ENCODE measurements at places on chromosomes 6 and 20.

DNA sequence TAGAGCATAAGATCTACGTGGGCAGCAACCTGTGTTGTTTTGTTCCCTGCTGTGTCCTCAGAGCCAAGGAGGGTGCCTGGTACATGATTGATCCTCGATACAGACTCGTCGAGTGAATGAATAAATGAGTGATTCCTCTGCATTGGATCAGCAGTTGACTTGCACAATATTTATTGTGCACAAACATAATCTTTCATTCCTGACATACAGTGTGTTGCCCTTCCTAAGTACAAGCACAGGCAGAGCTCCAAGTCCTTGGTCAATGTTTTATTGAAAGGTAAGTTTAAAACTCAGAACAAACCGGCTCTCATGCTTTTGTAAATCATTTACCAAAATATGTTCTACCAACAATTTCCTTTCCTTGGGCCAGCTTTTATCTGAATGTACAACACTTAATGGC, 57.4 kb downstream of the STMND1 start:
- DNase-seq: no peak

GRCh38 chr6:70079241-70079640, 212.9 kb downstream of the COL19A1 start:
- DNase-seq: no peak

DNA sequence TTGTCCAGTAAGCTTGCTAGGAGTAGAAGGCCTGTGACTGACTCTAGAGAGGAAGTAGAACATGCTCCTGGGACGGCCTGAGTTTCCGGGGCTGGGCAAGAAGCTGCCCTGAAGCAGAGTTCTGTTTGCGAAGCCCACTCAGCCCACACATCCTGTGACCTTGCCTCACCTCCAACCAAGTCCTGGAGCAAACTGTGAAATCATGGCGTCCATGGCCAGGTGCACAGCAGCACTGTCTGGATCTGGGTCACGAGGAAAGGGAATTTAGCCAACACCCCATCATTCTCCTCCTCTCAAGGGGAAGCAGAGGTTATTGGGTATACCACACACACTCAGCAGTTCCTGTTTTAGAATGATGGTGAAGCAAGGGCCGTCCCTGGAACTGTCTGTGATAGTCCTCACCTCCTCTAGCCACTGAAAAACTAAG, 87.5 kb downstream of the CRYBG1 start:
- no peak for DNase-seq

GRCh38 chr6:33126101-33126714, 50.4 kb downstream of the HLA-DPB1 start:
- no peak for DNase-seq

GRCh38 chr6:100719883-100720682, 161.0 kb downstream of the ASCC3 start:
- no peak for DNase-seq

- no peak for DNase-seq
Measured at GRCh38 chr6:158020811-158021210, 39.1 kb downstream of the SYNJ2 start.

GRCh38 chr20:32572271-32572968, 12.7 kb downstream of the NOL4L start:
- DNase-seq: no peak

DNA sequence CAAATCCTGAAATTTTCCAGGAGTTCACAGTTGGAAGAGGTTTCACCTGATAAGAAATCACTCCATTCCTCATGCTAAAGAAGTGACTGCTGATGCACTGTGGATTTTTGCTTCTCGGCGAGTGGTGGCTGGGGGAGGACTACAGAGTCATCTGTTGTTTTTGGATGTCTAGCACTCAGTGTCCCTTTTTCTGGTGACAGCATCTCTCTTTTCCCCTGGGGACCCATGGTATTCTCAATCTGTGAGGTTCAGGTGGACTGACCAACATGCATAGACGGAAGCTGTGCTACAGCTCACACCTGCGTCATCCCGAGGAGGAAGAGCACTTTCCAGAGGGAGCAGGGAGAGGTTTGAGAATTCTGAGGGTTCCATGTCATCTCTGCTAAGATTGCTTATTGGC, 42.7 kb upstream of the ZNF831 start:
- no peak for DNase-seq
